Urinary bladder (tissue), 4 donors: ENCODE measurements at places on chromosomes 4 and X.

DNA sequence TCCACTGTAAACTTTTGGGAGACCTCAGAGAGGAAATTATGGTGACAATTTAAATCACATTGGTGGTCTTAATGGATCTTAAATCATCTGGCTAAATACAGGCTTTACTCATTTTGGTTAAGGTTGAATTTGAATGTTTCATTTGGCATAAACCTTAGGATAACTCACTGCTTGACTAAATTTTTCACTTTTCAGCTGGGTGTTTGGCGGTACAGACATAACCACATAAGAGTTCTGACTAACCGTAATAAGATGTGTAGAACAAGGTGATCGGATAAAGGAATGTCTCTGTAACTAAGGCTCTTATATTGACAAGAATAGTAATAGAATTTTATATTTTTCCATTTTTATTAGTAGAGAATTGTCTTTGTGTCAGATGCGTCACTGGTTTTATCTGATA is 281.0 kb downstream of the BMPR1B start:
- no peak for DNase-seq

DNA sequence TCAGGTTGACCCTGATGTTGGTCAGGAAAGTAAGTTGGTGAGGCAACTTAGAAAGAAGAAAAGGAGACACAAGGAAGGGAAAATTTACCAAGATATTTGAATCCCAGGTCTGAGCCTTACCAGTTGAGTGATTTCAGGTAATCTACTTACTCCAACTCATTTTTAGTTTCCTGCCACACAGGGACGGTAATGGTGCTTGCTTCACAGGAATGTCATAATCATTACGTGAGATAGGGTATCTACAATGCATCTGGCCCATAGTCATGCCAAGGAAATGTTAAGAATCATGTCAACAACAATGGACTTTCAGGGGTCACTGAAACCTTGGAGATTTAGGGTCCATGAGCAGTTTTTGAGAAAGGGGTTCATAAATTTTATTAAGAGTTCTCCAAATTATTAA is 195.4 kb upstream of the HHIP start:
- DNase-seq, result no peak

- no peak for DNase-seq
Measured at GRCh38 chrX:87580862-87581261, 63.3 kb downstream of the KLHL4 start.

GRCh38 chr4:66972087-66972486 is 573.2 kb downstream of the CENPC start:
- no peak for DNase-seq
